Bone marrow (tissue), 2 donors: ENCODE measurements at places on chromosomes 1 and 21.

GRCh38 chr1:2801535-2802291 is at the start of gene TTC34:
TTC34 (minus strand) TSS chr1:2801693; CDS start chr1:2800827, 866 bp downstream.
- DNase-seq = peak; percentile 6

GRCh38 chr1:111227434-111227833 is at the start of gene CHI3L2:
CHI3L2 (plus strand) TSS chr1:111227713; CDS start chr1:111227730, 17 bp downstream.
- no peak for DNase-seq

GRCh38 chr21:26845759-26846035 is 488 bp upstream of the ADAMTS1 start:
- DNase-seq = no peak

DNA sequence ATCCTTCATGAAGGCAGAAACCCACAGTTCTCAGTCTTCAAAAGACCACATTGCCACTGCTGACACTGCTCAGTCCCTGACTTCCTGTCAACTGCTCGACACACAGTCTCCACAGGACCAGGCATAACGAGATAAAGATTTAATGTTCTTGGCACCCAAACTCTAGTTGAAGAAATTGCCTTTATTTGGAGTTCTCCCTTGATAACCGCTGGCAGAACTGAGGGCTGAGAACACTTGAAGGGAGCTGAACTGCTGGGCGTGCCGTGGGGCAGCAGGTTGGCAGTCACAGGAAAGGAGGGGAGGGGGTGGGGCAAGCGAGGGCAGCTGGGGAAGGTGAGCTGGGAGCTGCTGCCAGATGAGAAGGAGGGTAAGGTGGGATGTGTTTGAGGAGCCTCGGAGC is 15.9 kb downstream of the HENMT1 start:
- DNase-seq = no peak

- no peak for DNase-seq
Observed at GRCh38 chr1:1535201-1536018, 5.0 kb downstream of the TMEM240 start.

GRCh38 chr1:193325771-193326170 is 139.4 kb upstream of the B3GALT2 start:
- no peak for DNase-seq

- no peak for DNase-seq
Observed at GRCh38 chr1:202958544-202959275, 598 bp upstream of the ADIPOR1 start.

GRCh38 chr1:89759036-89759435 is 61.8 kb upstream of the LRRC8D start:
- peak; percentile 10 for DNase-seq

DNA sequence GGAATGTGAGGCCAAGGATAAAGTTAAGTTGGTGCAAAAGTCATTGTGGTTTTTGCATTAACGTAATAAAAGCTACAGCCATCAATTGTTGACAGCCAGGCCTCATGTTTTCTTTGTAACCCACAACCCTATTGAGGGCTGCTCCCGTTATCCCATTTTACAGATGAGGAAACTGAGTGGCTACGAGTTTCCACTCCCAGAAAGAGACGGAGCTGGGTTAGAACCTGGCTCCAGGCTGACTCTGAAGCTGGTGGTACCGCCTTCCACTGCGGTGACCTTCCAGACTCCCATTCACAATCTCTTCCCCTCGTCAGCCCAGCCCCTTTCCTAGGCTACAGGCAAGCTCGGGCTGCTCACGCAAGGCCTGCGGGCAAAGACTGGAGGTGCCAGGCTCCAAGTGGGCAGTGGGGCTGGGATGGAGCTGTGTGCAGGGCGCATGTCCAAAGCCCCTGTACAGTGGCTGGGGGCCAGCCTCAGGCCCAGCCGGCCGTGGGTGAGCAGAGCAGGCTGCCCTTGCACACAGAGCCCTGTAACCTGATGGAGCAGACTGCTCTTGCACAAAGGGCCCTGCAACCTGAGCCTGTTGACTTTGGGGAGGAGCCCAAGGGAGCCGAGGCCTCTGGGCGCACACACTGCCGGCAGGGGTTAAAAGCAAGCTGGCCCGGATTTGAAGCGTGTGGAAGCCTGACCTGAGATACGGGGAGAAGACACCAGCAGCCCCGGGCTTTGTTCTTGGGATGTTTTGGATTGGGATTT is 97.4 kb upstream of the TMPRSS2 start:
- DNase-seq = no peak

DNA sequence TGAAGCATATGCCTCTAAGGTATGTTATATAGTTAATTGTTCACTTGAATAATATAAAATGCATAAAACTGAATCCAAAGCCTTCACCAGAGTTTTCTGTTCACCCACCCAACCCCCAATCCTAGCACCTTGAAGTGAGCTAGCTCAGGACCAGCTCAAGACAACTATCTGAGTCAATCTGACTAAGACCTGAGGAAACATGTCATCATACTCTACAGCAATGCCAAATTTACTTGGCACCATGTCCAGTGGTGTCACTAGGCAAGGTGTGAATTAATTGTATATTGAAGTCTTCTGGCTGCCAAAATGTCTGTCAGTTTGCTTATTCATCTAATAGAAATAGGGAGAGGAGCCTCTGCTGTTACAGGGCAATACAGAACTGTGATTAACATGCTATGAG is 3.8 kb downstream of the DNASE2B start:
- no peak for DNase-seq

DNA sequence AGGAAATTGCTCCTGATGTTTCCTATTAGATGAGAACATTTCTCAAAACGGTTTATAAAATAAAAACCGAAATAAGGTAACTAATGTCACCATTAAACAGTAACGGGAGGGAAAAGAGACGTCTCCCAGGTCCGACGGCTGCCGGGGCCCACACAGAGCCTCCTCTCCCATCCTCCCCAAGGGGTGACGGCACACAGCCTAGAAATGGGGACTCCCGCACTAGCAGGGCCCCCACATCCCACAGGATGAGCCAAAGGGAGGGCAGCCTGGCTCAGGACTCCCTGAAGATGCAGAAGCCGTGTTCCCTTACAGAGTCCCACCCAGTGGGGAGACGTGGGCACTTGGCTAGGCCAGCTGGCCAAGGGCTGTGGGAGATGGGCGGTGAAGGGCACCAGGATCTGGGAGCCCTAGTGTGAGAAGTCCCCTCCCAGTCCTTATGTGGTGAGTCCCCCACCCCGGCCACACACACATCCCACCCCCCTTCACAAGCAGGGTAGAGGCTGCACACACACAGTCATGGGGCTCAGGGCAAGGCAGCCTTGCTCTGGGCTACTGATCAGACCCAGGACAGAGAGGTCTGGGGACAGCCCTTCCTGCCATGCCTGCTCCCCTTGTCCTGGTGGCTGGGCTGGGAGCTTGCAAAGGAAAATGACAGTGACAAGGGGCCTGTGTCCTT is 3.3 kb downstream of the KRTAP10-3 start:
- DNase-seq = no peak

- no peak for DNase-seq
Observed at GRCh38 chr1:32764826-32765569, 52.2 kb downstream of the YARS1 start.

GRCh38 chr1:109924316-109924715 is 13.7 kb downstream of the CSF1 start:
- no peak for DNase-seq

GRCh38 chr1:201597551-201598230 is 58.8 kb downstream of the NAV1 start:
- DNase-seq = no peak

DNA sequence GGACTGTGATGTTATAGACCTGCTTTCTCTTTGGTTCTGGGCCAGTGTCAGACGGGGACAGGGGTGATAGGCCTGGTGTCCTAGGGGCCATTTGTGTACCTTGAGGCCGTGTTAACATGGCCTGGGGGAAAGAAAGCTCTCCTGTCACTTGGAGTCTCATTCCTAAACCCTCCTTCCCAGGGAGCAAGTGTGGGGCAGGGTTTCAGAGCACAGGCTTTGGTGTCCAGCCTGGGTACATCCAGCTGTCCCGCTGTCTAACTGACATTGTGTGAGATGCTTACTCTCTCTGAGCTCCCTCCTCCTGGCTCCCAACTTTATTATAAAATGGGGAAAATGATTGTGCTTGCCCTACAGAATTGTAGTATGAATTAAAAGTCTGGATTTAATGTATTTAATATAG is 32.6 kb upstream of the EPHA8 start:
- no peak for DNase-seq

- no peak for DNase-seq
Observed at GRCh38 chr1:43383449-43383848, 6.2 kb downstream of the MED8 start.

DNA sequence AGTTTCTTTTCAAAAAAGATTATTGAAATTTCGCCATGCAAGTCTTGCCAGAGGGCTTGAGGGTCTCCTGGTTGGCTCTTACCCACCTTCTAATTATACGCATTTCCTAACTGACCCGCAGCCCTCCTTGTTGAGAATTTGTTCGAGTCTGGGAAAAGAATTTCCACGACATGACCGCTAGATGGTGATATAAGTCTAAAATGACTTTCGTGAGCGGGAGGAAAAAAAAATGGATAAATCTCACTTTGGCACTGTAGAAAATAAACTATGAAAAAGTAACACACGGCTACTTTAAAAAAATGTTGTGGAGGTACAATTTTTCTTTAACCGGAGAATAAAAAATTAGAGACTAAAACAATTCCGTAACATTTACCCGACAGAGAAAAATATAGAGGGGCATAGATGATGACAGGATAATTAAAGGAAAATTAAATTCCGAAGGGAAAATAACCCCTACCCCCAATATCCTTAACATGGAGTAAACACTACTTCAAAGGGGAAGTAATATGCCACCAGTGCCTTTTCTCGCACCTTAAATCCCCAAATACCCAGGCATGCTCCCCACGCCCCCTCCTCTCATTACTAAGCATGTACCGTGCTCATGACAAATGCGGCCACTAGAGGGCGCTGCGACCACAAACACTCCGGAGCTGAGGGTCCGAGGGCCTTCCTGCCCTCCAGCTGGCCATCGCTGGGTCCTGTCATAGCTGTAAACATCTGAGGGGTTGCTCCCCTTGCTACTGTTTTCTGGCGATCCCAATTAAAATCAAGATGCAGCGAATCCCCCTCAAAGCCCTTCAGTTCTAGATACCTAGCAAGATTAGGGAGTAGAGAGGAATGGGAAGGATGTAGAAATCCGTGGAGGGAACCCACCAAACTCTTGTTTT is 266.9 kb downstream of the ASTN1 start:
- DNase-seq = peak; percentile 37

- DNase-seq = no peak
Observed at GRCh38 chr21:31298618-31299269, 45.3 kb downstream of the TIAM1 start.

GRCh38 chr1:115429884-115430283 is 91.8 kb upstream of the NGF start:
- no peak for DNase-seq

DNA sequence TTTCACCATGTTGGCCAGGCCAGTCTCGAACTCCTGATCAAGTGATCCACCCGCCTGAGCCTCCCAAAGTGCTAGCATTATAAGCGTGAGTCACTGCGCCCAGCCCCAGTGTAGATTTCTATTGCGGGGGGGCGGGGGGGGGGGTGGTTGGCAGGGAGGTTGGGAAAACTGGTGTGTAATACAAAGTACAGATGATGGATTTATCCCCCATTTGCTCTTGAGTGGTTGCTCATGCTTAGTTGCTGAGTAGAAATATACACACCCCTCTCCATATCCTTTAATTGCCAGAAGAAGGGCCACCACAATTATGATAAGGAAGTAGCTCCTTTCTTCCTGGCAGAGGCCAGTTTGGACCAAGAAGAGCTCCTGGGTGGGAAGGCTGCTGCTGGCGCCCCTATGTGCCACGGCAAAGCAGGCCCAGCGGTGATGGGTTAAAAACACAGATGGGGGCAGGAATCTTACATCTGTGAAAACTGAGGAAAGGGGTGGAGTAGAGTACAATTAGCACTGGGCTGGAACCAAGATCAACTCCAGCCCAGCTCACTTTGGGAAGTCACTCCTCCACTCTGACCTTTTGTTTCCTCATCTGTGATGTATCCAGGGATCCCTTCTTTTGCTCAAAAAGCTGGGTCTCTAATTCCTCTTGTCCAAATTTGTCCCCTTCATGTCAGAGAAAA is 55.2 kb downstream of the MRPL37 start:
- DNase-seq = no peak
